ENCODE measurements at places on chromosomes 6 and 20.

- no peak for DNase-seq
Observed at GRCh38 chr20:38471987-38472512, 593 bp upstream of the RALGAPB start.

GRCh38 chr6:37702314-37702713, 4.6 kb upstream of the MDGA1 start:
- DNase-seq: no peak

- DNase-seq: no peak
Observed at GRCh38 chr6:44260451-44261297, 3.3 kb upstream of the SLC35B2 start.

- DNase-seq: peak; percentile 59
Observed at GRCh38 chr6:44216677-44217331, at the start of gene MYMX. TSS of gene MYMX (plus strand) at chr6:44216926. CDS start at chr6:44217472, 546 bp downstream.

DNA sequence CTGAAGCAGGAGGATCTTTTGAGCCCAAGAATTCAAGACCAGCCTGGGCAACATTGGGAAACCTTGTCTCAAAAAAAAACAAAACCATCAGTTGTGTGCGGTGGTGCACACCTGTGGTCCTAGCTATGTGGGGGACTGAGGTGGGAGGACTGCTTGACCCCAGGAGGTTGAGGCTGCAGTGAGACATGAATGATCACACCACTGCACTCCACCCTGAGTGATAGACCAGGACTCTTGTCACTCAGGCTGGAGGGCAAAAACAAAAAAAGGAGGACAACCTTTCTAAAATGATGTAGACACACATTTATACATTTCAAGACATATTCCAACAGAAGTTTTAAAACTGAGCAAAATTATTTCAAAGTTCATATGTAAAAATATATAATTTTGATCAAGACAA, 45.1 kb downstream of the NOL7 start:
- DNase-seq: no peak

- no peak for DNase-seq
Observed at GRCh38 chr20:1536893-1537730, 20.4 kb downstream of the SIRPD start.

GRCh38 chr6:139402876-139403386, 28.5 kb upstream of the CITED2 start:
- peak; percentile 17 for DNase-seq

DNA sequence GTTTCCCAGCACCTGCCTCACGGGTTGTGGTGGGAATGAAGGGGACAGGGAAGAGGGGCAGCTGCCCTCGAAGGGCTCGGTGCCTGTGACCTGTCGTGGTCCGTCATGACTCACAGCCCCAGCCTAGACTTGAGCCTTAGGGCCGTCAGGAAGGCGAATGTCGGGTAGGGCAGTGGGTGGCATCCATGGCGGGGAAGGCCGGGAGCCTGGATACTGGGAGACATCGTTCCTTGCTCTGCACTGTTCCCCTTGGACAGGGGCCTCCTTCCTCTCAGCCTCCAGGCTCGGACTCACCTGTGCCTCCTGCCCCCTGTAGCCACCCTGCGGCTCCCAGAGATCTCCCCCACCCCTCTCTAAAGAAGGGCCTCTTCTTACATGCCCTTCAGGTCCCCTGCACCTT, 52.2 kb upstream of the APCDD1L start:
- no peak for DNase-seq

- peak; percentile 25 for DNase-seq
Observed at GRCh38 chr6:1481286-1481685, 91.9 kb downstream of the FOXF2 start.

Data from eye (tissue), 1 donor.